ENCODE measurements at places on chromosomes 4 and X.

DNA sequence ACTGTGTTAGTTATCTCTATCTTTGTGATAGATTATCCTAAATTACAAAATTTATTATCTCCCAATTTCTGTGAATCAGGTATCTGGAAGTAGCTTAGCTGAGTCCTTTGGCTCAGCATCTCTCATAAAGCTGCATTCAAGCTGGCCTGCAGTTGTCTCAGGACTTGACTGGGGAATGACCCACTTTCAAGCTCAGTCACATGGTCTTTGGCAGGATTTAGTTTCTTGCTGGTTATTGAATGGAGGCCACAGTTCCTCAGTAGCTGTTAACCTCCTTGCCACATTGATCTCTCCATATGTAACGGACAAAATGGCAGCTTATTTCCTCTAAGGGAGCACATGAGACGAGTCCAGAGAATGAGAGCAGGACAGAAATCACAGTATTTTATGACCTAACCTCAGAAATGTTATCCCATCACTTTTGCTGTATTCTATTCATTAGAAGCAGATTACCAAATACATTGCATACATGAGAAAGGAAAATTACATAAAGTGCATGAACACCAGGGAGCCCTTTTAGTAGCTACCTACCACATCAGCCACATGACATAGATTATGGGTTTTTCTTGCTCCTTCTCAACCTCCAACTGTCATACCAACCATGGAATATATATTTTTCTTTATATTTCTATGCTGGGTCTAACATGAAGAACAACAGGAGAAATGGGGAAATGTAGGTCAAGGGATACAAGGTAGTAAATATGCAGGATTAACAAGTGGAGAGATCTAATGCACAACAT is 730.1 kb downstream of the CCSER1 start:
- no peak for DNase-seq

DNA sequence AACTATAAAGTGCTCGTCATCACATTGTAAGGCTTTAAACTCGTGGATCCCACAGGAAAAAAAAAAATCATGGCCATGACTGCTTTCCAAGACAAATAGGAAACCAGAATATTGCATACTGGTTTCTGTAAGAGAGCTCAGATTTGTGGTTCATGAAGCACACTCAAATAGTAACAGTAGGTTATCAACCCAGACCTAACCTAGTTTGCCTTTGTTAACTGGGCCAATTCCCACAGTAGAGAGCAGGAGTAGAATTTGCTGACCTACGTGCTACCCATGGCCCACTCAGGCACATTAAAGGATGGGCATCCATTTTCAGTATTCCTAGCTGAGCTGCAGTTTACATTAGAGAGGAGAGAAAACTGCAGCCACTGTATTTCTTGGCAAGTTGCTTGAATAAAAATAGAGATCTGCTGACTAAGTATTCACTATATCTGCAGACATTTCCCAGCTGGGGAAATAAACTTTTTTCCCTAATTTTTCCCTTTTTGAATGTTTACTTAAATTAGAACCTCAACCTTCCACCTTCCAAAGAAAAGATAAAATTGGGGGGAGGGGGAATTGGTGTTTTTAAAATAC is 218.5 kb downstream of the SPANXN3 start:
- DNase-seq: no peak

- DNase-seq: no peak
Measured at GRCh38 chrX:38138900-38139299, 81.8 kb downstream of the SRPX start.

- DNase-seq: no peak
Measured at GRCh38 chrX:132948648-132949260, 9.7 kb downstream of the HS6ST2 start.

- no peak for DNase-seq
Measured at GRCh38 chr4:139933104-139933503, 220.9 kb downstream of the MAML3 start.

- DNase-seq: no peak
Measured at GRCh38 chrX:7689791-7690412, 153.1 kb upstream of the VCX start.

DNA sequence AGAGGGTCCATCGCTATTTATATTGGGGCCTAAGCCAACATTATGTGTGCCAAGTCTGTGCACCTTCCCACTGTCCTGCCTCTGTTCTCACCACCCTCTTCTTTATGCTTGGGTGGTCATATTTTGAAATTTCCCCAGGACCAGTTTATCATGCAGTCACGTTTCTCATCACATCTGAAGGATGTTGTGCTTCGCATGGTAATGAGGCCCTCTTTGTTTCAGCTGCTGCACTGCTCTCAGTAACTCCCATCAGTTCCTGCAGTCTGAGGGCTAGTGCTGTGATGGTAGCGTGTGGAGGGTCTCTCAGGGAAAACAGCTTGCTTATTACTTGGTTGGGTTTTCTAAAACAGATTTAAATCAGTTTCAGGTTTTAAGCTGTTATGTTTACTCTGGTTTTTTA is 288.0 kb downstream of the AFF2 start:
- no peak for DNase-seq

DNA sequence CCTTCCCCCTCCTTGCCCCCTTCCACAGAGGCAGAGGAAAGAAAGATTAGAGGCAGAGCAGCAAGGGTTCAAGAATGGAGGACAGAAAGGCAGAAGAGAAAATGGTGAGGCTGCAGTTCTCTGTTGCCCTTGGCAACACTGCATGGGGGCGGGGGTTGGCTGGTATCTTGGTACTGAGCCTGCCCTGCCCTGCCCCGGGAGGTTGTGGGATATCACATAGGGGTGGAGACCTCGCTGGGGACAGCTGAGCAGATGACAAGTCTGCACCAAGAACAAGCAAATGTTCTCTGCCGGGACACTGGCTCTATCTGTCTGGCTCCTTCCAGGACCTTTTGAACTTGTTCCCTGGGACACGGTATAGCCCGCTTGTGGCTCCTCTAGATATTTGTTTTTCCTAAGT is 39.8 kb downstream of the NHS start:
- no peak for DNase-seq

DNA sequence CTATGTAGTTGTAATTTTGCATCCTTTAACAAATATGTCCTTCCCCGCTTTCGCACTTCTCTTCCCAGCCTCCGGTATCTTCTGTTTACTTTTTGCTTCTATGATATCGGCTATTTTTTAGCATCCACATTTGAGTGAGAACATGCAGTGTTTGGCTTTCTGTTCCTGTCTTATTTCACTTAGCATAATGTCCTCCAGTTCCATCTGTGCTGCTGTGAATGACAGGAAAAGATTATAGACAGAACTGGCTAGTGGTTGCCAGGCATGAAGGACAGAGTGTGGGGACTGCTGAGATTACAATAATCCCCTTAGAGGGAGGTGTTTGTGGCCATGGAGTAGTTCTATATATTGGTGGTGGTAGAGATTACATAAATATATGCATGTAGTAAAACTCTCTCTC is 588.6 kb downstream of the NLGN4X start:
- no peak for DNase-seq

GRCh38 chr4:138005486-138005885 is 236.7 kb downstream of the SLC7A11 start:
- DNase-seq: no peak

- DNase-seq: no peak
Measured at GRCh38 chr4:66376921-66377320, 706.6 kb upstream of the EPHA5 start.

DNA sequence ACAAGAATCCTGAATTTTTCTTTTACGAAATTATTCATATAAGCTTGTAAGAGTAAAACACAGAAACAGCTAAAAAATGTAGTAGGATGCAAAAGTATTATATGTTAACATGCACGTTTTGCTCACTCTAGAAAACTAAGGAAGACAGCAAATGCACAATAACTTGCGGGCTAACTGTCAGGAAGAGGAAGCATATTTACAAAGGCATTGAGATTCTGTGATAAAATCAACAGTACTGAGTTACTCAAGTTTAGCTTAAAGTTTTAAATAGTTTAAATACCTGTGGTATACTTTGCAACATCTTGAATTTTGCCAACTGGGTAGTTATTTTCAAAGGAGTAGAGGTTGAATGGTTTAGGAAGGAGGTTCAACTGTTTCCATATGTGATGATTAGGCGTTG is 37.0 kb downstream of the SH2D1A start:
- DNase-seq: no peak

DNA sequence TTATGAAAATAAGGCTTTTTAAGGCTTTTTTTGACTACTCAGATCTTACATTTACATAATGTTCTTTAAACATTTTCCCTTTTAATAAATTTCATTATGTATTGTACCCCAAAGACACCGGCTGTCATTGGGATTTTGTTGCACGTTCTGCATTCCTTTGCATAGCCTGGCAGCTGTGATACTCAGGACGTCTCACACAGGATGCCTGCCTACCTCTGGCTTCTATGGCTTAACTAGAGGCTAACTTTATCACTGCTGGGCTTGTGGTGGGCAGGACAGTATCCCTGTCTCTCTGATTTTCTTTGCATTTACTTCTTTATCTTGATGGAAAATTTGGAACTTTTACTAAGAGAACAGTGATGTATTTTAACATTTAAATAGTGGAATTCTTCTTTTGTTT is 147.8 kb downstream of the BMPR1B start:
- DNase-seq: no peak

- DNase-seq: no peak
Measured at GRCh38 chrX:3415011-3415410, 68.6 kb upstream of the MXRA5 start.

GRCh38 chr4:108215055-108215454 is 46.3 kb upstream of the LEF1 start:
- no peak for DNase-seq

DNA sequence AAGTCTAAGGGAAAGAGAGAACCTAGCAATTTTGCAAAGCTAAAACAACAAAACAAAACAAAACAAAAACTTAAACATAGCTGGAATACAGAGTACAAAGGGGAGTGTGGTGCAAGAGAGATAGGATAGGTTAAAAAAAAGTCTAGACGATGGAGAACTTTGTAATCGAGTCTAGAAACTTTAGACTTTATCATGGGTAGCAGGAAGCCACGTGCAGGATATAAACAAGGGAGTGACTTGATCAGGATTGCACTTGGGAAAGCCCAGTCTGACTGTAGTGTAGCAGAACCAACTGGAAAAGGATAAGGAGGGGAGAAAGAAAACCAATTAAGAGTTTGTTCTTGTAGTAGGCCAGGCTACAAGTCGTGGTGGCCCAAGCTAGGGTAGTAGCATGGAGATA is 750.1 kb downstream of the RPA4 start:
- DNase-seq: no peak

DNA sequence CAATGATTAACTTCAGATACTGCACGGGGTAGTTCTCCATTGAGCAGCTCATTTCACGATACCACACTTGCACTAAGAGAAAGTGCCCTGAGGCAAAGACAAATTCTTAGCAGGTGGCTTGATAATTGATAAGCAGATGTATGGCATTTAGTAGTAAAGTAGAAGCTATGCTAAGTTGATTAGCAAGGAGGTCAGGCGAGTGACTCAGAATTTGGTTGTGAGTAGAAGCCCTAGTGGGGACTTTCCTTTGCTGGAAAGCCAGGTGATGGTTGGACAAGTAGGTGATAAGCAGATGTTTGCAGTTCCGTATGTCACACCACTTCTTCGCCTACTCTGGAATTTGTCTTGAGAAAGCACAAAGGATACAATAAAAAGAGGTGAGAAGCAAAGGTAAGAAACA is 58.7 kb downstream of the TLL1 start:
- DNase-seq: no peak

DNA sequence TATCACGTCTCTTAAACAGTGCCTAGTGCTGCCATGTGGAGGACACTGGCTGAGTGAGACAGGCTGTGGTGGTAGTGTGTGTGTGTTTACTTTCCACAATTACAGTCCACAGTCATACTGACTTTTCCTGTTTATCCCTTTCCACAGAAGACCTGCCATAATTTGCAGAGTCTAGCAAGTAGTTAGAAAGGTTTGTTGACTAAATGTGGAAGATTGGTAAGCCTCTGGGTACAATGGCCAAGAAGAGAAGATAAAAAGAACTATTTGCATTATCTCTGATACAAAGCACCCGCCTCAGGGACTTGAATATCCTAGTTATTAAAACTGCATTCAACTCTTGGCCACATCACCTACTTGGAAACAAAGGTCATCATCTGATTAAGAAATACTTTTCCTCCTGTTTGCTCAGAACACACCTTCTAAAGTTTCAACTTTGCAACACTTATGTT is 89.1 kb downstream of the FAM13A start:
- DNase-seq: no peak

GRCh38 chr4:145437466-145437865 is 44.2 kb upstream of the SMAD1 start:
- DNase-seq: no peak

- DNase-seq: no peak
Measured at GRCh38 chr4:100075486-100076270, 114.6 kb downstream of the DDIT4L start.

- no peak for DNase-seq
Measured at GRCh38 chr4:135694066-135694465, 1492.5 kb upstream of the PABPC4L start.

DNA sequence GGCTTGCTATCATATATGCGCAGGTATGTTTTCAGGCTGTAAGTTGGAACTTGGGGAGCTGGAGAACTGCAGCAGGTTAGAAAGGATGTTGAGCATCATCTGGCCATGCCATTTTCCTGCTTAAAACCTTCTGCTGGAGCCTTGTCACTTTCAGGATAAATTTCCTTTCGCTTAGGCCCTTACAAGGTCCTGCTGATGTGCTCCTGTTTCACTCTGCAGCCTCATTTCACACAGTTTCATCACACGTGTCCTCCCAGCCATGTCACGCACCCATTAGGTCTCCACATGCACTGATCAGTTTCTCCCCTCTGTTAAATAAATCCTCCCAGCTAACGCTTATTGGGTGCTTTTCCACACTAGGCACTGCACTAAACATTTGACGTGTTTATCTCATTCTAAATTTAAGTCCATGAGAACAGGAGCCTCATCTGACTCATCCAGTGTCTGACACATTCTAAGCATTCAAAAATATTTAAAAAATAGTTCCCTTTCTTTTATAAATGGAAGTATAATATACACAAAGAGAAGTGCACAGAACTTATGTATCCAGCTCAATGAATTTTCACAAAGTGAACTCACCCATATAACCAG is 14.5 kb downstream of the SOD3 start:
- DNase-seq: no peak

DNA sequence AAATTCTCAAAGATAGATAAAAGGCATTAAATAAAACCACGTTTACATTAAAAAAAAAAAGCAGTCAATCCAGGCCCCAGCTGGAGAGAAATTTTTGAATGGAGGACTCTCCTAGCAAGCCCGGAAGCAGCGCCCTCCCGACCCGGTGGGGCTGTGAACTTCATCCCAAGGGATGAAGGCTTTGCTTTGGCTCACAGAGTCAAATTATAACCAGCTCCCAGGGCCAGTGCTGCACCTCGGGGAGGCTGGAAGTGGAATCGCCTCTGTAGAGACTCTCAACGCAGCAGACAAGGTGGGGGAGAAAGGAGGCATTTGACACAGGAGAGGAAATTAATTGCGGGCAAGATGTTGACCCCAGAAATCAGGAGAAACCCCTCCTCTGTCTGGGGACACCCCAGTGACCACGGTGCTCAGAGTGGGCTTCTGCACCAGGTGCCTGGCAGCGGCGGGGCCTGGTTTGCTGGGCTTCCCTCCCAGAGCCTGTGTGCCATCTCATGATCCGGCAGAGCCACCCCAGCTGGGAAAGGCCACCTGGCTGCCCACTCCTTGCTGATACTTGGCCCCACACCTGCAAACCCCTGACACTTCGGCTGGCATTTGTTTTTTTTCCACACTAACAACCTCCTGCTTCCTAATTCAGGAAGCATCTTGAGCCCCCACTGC is 71.7 kb downstream of the ABLIM2 start:
- DNase-seq: no peak

GRCh38 chr4:86449746-86450588 is 90.1 kb upstream of the MAPK10 start:
- DNase-seq: no peak

- no peak for DNase-seq
Measured at GRCh38 chrX:1609311-1609710, 5.5 kb upstream of the ASMT start.

Data from stimulated activated CD8-positive, alpha-beta memory T cell treated with anti-CD3 and anti-CD28 coated beads, Interleukin-4, amount 100 ng/mL, for 4 hours (primary cell).